Activated T-helper 2 cell treated with anti-CD3 and anti-CD28 coated beads, Interferon-gamma antibody, Interleukin-2, Interleukin-4, amounts not matched to agents 10 μg/mL and 5 μg/mL and 100 μg/mL, durations not matched to agents 14 hours and 24 hours and 36 hours (primary cell): ENCODE measurements at places on chromosomes 5 and 9. TPM values are rescaled to one million over a fixed set of nuclear protein-coding genes. Genes with fewer than 3 reads are reported as not detected.

The PDE8B gene
- total RNA-seq = 0.05 TPM in 1 of 2 replicates, not detected in the other

The DAB2IP gene
- 0.02 TPM in 1 of 2 replicates, not detected in the other for total RNA-seq

The DBH gene
- not detected in 2 replicates for total RNA-seq

The PCDHAC2 gene
- not detected in 2 replicates for total RNA-seq

The GLDC gene
- 1.0 and 1.4 TPM in 2 replicates for total RNA-seq

The PFN3 gene
- not detected in 2 replicates for total RNA-seq

The SCGB3A2 gene
- total RNA-seq = not detected in 2 replicates

The CDC20B gene
- 0.18 TPM in 1 of 2 replicates, not detected in the other for total RNA-seq

The TAS2R1 gene
- not detected in 2 replicates for total RNA-seq

DNA sequence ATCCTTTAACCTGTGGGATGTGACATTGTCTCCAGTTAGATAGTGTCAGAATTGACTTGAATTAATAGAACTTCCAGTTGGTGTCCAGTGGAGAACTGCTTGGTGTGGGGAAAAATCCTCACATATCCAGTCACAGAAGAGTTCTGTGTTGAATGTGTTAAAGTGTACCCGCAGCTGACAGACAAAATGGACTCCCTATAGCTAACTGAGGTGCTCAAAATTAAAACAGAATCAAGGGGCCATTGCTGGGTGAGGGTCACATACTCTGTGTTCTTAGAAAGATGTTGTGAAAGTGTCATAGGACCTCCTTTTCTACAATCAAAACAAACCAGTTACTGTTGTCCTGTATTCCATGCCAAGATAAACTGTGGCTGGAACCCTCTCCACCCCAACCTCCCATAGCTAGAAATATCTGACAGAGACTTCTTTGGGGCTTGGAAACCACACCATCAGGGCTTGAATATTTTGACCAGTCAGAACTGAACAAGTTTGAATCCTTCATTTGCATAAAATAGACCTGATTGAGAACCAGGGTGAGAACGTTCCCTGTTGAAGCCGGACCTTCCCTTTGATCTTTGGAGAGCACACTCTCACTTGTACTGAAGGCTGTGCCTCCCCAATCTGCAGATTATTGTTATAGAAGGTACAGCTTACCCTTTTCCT, 164.0 kb upstream of the ZNF608 start:
- H3K27ac ChIP-seq = no peak overlapping the region
- H3K4me3 ChIP-seq = no peak overlapping the region
- no peak for DNase-seq
- H3K4me1 ChIP-seq = peaks cover 1% of the 10 kb centered on the region

DNA sequence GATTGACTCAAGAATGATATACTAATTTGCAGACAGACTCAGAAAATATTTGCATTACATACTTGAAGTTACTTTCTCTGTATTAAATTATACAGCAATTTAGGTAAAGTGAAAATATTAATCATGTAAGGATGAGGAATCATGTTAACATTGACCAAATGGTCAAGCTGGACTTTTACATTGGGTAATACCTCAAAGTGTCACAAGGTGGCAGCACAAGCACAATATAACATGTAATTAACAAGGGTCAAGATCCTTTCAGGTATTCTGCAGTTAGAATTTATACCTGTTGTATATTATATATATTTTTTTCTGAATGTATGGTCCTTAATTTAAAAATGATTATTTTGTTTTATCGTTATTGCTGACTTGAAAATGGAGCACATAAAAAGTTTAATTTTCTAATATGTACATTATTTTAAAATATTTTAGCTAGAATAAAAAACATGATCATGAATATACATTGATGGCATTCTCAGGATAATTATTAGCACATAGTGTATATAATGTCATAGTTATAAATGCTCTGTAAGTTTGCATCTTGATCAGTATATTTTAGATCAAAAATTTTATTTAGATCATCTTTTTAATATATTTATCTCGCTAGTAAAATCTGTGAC, 8.6 kb downstream of the HAPLN1 start:
- DNase-seq = no peak
- no peaks in the 10 kb centered on the region for H3K36me3 ChIP-seq
- H3K4me3 ChIP-seq = no peak overlapping the region
- no peaks in the 10 kb centered on the region for H3K4me1 ChIP-seq
- H3K27me3 ChIP-seq = peaks cover 3% of the 10 kb centered on the region

GRCh38 chr5:40575921-40576320, 103.8 kb upstream of the PTGER4 start:
- H3K27ac ChIP-seq = no peak overlapping the region
- peaks cover 37% of the 10 kb centered on the region for H3K4me1 ChIP-seq
- H3K4me3 ChIP-seq = no peak overlapping the region
- no peaks in the 10 kb centered on the region for H3K27me3 ChIP-seq
- no peak for DNase-seq

DNA sequence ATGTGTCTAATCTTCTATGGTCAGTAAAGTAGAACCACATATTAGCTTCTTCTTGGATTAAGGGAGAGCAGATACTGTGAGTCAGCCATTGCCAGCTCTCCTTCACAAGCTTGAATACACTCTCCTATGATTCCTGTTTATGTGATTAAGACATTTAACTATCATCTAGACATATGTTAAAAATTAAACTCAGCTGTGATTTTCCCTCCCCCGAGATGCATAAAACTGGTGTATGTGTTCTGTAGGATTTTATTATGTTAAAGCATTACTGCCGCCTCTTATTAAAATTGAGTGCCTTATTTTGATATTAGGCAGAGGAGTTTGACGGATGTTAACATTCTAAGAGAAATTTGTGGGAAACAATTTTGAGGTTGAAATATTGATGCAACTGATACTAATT, 114.6 kb downstream of the ACTBL2 start:
- H3K4me3 ChIP-seq = no peak overlapping the region
- H3K4me1 ChIP-seq = peaks cover 2% of the 10 kb centered on the region
- peaks cover 17% of the 10 kb centered on the region for H3K27me3 ChIP-seq
- H3K36me3 ChIP-seq = no peaks in the 10 kb centered on the region
- DNase-seq = no peak
- H3K27ac ChIP-seq = no peak overlapping the region

DNA sequence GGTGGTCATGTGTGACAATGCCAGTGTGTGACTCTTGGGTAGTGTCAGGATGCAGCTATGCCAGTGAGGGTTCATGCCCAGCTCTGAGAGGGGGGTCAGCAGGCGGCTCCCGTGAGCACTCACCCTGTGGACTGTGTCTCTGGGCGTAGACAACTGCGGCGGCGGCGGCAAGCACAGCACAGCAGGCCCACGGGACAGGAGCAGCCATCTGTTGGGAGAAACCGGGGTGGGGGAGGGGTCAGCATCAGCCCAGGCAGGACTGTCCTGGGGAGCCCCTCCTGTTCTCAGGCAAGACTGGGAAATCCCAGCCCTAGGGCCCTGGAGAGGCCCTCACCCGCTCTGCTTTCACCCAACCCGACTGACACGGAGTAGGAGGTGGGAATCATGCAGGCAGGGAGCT, 20.8 kb downstream of the CNTFR start:
- H3K27me3 ChIP-seq = peaks cover 1% of the 10 kb centered on the region
- H3K4me3 ChIP-seq = no peak overlapping the region
- H3K27ac ChIP-seq = no peak overlapping the region
- DNase-seq = no peak
- H3K4me1 ChIP-seq = no peaks in the 10 kb centered on the region

DNA sequence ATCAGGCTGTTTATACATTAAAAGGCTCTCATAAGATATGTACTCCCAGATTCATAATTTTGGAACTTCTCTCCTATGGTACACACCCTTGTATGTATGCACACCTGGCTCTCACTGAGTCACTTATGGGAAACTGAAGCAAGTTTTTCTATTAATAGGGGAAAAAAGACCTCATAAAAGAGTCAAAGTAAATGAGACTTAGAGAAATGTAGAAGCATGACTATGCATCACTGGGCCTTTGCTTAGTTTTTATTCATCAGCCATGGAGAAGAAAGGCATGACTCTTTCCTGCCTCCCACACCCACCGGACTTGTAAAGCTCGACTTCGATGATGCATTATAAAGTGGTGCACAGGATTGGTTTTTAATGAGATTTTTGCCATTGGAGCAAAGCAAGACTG, 28.2 kb downstream of the MTAP start:
- H3K36me3 ChIP-seq = peaks cover 81% of the 10 kb centered on the region
- H3K27me3 ChIP-seq = no peaks in the 10 kb centered on the region
- H3K27ac ChIP-seq = no peak overlapping the region
- H3K4me1 ChIP-seq = peaks cover 32% of the 10 kb centered on the region
- DNase-seq = no peak

GRCh38 chr5:108747774-108748400, at the start of gene FER:
Gene FER, plus strand, starts transcription at chr5:108747897. Its CDS starts 50,286 bp downstream, at chr5:108798183.
- H3K36me3 ChIP-seq = no peaks in the 10 kb centered on the region
- peak within 1 kb of the TSS; percentile 86 for H3K4me3 ChIP-seq
- peak within 1 kb of the TSS; percentile 84 for H3K27ac ChIP-seq
- peaks cover 15% of the 10 kb centered on the region for H3K4me1 ChIP-seq
- peak; percentile 28 for DNase-seq
- peaks cover 30% of the 10 kb centered on the region for H3K27me3 ChIP-seq

- no peak for DNase-seq
- H3K36me3 ChIP-seq = no peaks in the 10 kb centered on the region
- H3K27ac ChIP-seq = no peak overlapping the region
- no peaks in the 10 kb centered on the region for H3K4me1 ChIP-seq
- H3K27me3 ChIP-seq = peaks cover 26% of the 10 kb centered on the region
These were observed 16.5 kb downstream of the NR2F1 start for GRCh38 chr5:93599399-93600120.

DNA sequence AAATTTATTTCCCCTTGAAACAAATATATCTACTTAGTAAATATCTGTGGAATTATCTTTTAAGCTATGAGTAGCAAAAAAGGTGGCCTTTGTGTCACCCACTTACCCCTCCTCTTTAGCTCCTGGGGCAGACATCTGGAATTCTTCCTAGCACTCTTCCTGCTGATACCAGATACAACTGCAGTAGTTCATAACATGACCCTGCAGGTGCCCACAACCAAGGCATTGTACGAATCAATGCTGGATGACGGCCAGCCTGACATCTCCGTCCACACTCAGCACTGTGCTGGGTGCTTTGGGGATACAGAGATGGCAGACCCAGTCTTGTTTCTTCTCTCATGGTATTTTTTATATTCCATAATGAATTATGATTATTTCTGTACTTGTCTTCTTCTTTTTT, 152.3 kb downstream of the GOLPH3 start:
- peaks cover 22% of the 10 kb centered on the region for H3K4me1 ChIP-seq
- no peak for DNase-seq
- no peak overlapping the region for H3K4me3 ChIP-seq
- no peaks in the 10 kb centered on the region for H3K36me3 ChIP-seq
- H3K27me3 ChIP-seq = no peaks in the 10 kb centered on the region

DNA sequence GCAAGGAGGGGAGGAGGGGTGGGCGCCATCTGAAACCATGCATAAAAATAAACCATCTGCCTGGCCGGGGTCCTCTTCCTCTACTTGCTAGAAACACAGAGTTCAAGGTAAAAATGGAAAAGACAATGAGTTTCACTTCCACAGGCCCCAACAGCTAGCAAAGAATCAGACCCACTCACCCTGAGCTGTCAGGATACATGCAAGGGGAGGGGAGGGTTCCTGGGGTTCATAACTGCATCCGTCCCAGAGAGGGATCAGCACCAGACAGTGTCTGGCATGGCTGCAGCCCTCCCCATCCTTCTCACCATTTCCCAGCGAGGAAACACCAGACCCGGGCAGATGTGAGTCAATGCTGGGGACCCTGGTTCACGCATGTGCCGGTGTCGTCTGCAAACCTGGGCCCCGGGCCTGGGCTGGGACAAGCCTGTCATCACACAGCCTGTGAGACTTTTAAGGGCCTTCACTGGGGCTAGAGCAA, 55.4 kb downstream of the SEMA4D start:
- H3K36me3 ChIP-seq = peaks cover 76% of the 10 kb centered on the region
- H3K4me3 ChIP-seq = no peak overlapping the region
- peaks cover 83% of the 10 kb centered on the region for H3K4me1 ChIP-seq
- peak overlapping the region; percentile 64 for H3K27ac ChIP-seq
- DNase-seq = no peak

DNA sequence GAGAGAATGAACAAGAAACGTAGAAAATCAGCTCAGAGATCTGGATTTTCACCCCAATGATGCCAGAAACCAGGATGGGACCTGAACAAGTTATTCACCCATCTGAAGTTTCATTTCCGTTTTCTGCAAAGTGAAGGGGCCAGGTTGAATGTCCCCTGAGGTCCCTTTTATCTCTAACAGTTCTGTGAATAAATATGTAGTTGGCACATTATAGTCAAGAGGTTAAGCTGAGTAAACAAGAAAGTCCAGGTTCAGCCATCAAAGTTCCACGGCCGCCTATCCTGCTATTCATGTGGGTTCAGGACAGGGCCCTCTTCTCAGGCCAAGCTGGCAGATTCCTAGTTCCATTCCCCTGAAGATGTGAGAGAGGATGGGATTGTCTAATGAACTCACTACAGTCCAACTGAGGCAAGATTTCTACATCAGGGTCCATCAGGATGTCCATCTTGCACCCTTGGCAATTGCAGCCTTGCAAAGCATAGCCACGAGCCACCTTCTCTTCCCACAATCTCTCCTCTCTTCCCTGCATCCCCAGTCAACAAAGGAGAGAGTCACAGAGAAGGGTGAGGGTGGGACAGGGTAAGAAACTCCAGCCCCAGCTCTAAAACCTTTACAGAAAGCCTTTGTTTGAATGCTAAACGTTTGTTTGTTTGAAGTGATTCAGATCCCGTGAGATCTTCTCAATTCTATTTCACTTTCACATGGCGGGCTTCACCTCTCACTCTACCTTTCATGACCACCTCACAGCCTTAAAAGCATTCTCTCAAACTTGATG, 311.0 kb downstream of the SLIT3 start:
- no peak overlapping the region for H3K27ac ChIP-seq
- H3K4me3 ChIP-seq = no peak overlapping the region
- no peaks in the 10 kb centered on the region for H3K36me3 ChIP-seq
- peaks cover 6% of the 10 kb centered on the region for H3K27me3 ChIP-seq
- H3K4me1 ChIP-seq = peaks cover 3% of the 10 kb centered on the region

DNA sequence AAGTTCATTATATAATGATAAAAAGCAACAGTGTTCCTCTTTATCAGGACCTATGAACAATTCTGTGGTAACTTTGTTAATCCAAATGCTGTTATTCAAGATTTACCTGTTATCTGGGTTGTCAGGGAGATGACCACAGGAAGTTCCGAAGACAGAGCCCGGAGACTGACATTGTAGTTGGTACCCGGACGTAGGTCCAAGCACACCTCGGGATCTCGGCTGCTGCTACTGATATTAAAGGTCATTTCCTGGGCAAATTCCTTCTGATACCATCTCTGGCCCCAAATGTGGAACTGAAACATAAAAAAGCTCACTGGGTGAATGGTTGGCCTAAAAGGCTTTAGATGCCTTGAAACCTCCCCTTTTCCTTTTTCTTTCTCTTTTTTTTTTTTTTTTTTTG, 96.7 kb downstream of the SUSD1 start:
- H3K4me3 ChIP-seq = no peak overlapping the region
- H3K36me3 ChIP-seq = peaks cover 16% of the 10 kb centered on the region
- peaks cover 1% of the 10 kb centered on the region for H3K27me3 ChIP-seq
- peaks cover 9% of the 10 kb centered on the region for H3K4me1 ChIP-seq
- DNase-seq = no peak

DNA sequence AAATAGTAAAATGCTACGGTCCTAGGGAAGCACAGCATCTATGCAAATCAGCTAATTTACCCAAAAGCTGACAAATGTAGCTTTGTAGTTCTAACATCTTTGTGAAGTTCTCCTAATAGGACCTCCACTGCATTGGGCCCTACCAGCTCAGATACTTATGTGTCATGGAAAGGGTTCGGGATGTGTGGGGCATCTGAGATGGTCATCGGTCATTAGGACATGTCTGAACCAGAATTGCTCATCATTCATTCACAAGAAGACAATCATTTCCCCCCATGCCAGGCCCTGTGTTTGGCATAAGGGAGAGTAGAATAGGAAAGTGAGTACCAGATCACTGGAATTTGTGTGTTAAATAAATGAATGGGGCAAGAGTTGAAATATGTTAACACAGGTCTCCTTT, 35.7 kb downstream of the PWWP2A start:
- H3K4me1 ChIP-seq = no peaks in the 10 kb centered on the region
- no peak overlapping the region for H3K4me3 ChIP-seq
- H3K27ac ChIP-seq = no peak overlapping the region
- no peaks in the 10 kb centered on the region for H3K36me3 ChIP-seq
